Hepatic stellate cell (primary cell): ENCODE measurements at places on chromosomes 12 and 14.

DNA sequence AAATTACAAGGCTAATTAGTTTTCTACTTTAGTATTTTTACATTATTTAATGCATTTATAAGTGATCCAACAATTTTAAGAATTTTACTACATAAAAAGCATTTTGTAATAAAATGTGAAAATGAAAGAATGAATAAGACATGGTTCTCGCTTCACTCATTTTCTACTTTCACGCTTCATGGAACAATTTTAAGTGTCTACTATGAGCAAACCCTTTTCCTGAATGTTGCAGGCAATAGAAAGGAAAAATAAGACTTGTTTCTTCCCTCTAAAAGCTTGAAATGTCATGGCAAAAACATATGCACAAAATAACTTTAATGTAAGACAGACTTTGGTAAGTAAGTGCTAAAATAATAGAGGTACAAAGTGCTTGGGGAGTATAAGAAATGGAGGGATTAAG, 205.7 kb upstream of the HMGA2 start:
- DNase-seq: no peak

GRCh38 chr12:48744251-48745008, 27.9 kb upstream of the CCNT1 start:
- DNase-seq: no peak

DNA sequence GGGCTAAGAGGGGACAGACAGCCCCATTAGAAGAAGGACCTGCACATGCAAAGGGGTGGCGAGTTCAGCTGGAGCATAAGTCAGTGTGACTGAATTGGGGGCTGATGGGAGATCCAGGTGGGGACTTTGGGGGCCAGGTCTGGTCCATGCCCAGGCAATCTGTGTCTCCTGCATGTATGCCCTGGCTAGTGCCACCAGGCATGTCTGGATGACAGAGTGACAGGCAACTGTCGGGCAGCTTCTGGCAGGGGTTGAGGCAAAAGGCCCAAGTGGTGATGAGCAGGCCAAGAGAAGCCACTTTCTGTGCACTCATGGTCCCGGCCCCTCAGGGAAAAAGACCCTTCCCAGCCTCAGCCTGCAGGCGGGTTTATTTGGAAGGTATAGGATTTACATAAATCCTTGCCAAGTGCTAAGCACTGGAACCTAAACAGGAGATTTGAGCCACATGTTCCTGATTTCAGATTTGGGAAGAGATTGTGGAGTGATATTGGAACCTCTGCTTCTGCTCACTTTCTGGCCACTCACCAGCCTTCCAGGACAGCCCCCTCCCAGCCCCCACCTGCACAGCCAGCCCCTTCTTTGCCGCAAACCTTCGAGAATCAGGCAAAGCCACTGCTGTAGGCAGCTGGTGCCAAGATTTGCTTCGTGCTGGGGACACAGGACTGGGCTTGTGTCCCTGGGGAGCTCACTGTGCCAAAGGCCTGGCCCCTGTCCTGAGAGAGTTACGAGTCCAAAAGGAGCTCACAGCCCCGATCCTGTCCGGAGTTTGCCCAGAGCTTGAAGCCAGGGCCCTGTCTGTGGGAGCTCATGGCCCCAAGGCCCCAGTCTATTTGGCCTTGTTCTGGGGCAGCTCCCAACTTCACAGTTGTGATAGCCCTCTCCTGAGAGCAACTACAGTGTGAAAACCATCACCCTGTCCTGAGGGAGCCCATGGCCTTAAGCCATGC, 232.5 kb upstream of the RTL1 start:
- no peak for DNase-seq

- DNase-seq: no peak
These were observed 325.4 kb upstream of the SFSWAP start for GRCh38 chr12:131385313-131386166.

GRCh38 chr14:61542848-61543790, 152.2 kb upstream of the HIF1A start:
- no peak for DNase-seq

DNA sequence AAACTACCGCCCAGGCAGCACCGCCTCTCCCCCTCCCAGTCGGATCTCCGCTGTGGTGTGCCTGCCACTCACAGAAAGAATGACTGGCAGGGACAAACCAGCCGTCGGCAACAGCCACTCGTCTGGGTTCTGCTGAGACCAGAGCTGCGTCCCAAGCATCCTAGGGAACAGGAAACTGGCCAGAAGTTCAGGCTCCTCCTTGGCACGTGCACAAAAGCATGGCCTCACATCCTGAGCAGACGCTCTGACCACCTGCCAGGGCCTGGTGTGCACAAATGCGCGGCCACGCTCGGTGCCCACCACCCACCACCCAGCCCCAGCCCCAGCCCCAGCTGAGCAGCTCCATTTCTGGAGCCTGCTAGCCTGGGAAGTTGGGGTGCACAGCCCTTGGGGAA, 214.8 kb downstream of the DPF3 start:
- DNase-seq: no peak

GRCh38 chr14:96030108-96030760, 8.9 kb upstream of the C14orf132 start:
- DNase-seq: no peak

- DNase-seq: no peak
These were observed 45.9 kb downstream of the CHST11 start for GRCh38 chr12:104502638-104503037.

DNA sequence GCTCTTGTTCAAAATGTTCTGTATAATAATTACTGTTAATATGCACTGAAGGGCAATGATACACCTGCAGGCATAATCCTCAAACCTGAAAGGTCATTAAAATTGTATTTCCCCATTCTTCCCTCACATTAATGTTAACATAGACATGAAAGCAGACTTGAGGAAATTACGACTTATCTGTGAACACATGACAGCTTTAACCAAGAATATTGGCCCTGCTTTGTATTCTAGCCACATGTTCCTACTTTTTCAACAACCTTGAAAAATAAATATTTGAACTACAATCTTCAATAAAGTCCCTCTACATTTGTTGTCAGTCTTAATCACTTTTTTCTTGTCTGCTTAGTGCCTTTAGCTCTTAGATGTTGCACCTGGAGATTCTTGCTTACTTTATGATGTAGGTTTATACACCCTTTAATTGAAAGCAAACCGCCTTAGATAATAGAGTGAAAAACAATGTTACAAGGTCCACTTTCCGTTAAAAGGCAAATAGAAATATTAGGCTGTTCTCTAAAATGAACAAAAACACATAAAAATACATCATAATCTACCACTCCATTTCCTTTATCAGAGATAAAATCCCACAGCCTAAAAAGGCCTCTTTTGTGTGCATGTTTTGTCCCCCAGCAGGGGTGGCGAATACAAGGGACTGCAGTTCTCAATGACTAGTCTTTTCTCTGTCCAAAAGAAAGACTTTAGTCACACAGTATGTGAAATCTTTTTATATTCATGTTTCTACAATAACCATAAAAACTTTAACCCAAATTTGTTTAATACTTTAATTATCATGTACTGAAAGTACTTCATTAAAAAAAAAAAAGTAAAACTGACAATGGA, 55.9 kb downstream of the ZFC3H1 start:
- no peak for DNase-seq

DNA sequence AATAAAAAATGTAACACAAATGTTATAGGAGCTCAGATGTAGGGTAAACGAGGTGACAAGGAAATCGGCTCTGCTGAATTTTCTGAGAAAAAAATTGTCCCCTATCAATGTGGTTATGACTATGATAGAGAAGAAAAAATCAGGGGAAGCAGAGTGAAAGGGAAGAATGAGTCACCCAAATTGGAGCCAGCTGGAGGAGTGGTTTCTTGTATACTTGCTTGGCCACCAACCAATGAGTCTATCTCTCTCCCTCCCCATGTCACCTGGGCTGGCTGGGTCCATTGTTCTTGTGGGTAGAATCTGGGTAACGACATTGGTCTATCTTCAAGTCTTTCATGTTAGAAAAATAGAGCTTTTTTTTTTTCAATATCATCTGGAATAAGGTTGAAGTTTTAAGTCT, 196.6 kb upstream of the FLRT2 start:
- DNase-seq: no peak

DNA sequence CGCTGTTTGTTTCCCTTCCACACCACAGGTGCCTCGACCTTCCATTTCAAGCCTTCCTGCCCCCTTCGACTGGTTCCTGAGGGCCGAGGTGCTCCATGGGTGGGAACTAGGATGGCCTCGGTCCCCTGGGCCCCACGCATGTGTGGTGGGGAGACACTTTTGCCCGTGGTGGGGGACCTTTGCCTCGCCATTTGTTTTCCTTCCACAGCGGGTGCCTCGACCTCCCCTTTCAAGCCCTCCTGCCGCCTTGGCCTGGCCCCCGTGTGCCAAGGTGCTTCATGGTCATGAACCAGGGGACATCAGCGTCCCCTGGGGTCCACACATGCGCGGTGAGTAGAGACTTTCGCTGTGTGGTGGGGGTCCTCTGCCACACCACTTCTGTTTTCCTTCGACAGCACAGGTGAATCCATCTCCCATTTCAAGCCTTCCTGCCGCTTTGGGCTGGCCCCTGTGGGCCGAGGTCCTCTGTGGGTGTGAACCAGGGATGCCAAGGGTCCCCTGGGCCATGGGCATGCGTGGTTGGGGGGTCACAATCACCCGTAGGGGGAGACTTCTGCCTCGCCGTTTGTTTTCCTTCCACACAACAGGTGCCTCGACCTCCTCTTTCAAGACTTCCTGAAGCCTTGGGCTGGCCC, 364.4 kb downstream of the ALG10 start:
- no peak for DNase-seq

GRCh38 chr12:9143929-9144729, 28.4 kb upstream of the A2M start:
- no peak for DNase-seq

DNA sequence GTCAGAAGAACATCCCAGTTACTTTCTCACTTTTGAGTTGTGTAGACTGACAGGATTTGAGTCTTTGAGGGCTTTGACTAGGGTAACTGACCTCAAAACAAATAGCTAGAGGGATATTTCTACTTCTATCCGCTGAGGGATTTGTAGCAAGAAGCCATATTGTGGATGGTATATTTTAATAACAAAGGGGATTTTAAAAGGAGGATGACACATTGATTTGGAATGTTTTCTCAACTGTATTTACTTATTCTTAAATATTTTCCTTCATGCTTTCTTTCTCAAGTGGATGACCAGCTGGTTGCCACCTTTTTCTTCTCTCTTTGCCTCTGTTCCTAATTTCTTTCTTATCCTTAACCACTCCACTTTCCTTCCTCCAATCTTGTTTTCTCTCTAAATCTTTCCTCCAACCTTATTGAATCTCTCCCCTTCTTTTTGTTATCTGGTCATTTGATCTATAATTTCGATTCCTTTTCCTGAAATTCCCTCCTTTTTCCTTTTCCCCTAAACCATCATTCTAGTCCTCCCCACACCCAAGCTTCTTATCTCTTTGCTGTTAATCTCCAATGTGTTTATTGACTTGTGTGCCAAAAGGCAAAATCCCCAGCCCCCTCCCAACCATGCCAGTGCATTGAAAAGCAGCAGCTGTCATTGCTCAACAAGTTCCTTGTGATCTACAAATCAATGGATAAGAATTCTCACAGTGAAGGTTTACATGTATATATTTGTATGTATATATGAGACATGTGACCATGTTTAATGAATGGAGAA, 411.6 kb downstream of the RAD51B start:
- DNase-seq: no peak

GRCh38 chr12:48970702-48971334, 717 bp downstream of the WNT10B start:
- DNase-seq: no peak

DNA sequence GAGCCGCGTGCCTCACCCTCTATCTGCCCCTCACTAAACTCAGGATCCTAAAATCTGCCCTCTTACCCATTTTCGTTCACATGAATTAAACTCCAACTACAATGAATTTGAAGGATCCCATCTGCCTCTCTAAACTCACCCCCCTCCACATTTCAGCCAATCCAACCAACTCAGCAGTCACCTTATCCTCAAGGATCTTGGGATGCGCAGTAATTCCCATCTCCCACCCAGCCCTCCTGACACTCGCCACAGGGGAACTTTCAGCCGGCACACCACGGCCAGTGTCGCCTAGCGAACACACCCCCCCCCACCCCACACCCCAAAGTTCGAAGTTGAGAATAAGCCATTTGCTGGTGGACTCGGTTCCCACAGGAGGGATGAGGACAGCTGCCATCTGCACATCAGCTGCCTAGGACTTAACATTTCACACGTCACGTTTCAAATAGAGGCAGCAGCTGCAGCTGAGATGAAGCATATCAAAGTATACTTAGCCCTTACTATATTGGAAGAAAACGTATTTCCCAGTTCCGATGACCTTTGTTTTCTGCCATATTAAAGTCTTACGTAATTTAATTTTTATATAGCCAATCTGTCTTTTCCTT, 8.7 kb upstream of the SELPLG start:
- DNase-seq: no peak

DNA sequence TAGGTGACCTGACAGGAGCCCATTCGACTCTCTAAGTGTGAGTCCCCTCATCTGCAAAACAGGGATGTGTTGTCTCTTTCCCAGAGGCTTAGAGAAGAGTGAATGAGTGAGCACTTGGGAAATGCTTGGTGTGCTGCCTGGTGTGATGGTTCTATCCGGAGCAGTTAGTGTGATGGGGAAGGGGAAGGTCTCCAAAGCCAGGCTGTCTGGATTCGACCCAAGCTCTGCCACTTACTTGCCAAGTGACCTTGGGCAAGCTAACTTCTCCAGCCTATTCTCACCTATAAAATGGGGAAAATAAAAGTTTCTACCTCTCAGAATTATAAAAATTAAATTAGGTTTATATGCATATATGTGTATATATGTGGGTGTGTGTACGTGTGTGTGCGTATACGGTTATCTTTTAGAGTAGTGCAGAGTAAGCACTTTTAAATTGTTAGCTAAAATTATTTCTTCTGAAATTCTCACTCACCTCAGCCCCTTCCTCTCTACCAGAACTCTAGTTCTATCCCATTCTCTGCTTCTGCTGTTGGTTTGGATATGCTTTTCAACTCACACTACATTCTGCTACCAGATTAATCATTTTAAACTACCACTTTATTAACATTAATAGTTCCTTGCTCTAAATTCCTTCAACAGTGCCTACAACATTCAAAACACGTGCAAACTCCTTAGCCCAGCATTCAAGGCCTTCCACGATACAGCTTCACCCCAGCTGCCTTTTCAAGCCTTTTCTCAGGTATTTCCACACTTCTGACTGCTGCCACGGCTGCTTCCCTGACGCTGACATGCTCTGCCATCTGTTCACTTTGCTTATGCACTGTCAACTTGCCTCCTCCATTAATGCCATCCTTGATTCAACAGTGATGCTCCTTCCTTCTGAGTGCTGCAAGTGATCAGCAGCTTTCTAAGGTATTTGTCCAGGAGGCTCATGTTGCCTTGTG, 55.3 kb downstream of the DICER1 start:
- DNase-seq: no peak
